ENCODE measurements at places on chromosomes 3 and 15. TPM values are rescaled to one million over a fixed set of nuclear protein-coding genes. Genes with fewer than 3 reads are reported as not detected.

The GOLGA8T gene
- total RNA-seq: not detected

The ALPK3 gene
- total RNA-seq: 0.20 TPM

The DNAH12 gene
- 0.08 TPM for total RNA-seq

The INTS14 gene
- total RNA-seq: 34.8 TPM

The SCAPER gene
- 23.6 TPM for total RNA-seq

The SKOR1 gene
- total RNA-seq: 0.36 TPM

The TGM4 gene
- not detected for total RNA-seq

The MYEF2 gene
- 22.6 TPM for total RNA-seq

The ZBED2 gene
- total RNA-seq: 2.3 TPM

The SLC2A2 gene
- not detected for total RNA-seq

Measured in activated naive CD4-positive, alpha-beta T cell treated with anti-CD3 and anti-CD28 coated beads, Interleukin-2, amount 10 ng/mL, durations not matched to agents 5 hours and 36 hours (primary cell).